ENCODE measurements at places on chromosomes 4 and X. TPM values are rescaled to one million over a fixed set of nuclear protein-coding genes. Genes with fewer than 3 reads are reported as not detected.

Gene CHRNA9
- total RNA-seq, result not detected

Gene ALPK1
- 12.1 TPM for total RNA-seq

Gene CHRDL1
- 154 TPM for total RNA-seq

Gene HAND2
- 138 TPM for total RNA-seq

Gene RBM47
- 18.8 TPM for total RNA-seq

Gene TBX22
- total RNA-seq, result not detected

Gene PDK3
- total RNA-seq, result 66.9 TPM

DNA sequence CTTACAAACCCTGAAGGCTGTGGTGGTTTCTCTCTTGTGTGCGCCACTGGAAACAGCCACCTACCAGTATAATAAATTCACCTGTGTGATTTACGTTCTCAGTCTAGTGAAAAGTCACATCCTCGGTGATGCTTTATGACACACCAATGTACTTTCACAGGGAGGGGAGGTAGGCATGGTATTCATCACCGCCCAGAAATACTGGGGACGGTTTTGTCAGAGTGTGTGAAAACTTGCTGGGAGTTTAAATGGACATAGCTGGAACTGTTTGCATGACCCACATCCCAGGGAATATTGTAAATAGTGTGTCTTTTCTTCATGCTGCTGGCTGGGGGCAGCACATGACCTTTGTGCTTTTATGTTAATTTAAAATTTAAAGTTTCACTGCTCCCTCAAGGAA is 421.8 kb downstream of the MAPK10 start:
- no peak overlapping the region for H3K4me3 ChIP-seq
- H3K27ac ChIP-seq, result no peak overlapping the region
- no peak for ATAC-seq
- no peaks in the 10 kb centered on the region for H3K36me3 ChIP-seq
- no peaks in the 10 kb centered on the region for H3K4me1 ChIP-seq
- no peaks in the 10 kb centered on the region for H3K27me3 ChIP-seq

DNA sequence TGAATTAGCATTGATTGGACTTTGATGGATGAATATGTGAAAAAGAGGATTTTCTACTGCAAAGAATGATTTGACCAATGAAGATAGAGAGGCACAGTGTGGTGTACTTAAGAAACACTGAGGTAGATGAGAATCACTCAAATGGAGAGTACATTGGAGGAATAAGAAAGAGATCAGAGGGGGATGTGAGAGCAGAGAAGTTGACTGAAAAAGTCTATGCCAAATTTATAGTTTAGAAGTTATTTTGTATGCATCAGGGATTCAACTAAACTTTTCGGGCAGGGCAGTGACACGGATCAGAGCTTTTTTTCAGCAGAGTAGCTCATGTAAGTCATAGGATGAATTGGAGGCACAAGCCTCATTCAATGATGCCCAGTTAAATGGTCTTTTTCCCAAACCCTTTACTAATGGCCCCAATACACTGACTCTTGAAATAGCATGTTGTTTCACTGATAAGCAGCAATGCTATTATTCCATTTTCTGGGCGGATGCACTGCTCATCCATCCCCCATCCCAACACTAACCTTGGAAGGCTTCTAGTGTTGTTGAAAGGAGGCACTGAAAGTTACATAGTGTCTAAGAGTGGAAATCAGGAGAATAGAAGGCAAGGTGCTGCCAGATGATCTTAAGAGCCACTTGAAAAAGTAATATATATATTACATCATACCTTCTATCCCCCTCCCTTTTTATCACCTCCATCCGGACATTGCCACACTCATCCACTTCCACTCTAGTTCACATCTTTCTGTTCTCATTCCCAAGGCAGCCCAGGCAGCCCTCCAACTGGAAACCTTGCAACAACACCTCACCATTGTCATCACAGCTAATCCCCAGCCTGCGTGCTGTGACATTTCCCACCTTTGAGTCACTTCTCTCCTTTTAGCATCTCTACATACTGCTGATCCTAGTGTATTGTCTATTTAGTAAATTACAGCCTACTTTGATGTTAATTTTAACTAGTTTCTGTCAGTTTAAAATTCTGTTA is 46.1 kb downstream of the ARHGAP24 start:
- H3K4me3 ChIP-seq, result no peak overlapping the region
- H3K36me3 ChIP-seq, result no peaks in the 10 kb centered on the region
- H3K4me1 ChIP-seq, result no peaks in the 10 kb centered on the region
- no peak for ATAC-seq
- no peak overlapping the region for H3K27ac ChIP-seq
- no peaks in the 10 kb centered on the region for H3K27me3 ChIP-seq

DNA sequence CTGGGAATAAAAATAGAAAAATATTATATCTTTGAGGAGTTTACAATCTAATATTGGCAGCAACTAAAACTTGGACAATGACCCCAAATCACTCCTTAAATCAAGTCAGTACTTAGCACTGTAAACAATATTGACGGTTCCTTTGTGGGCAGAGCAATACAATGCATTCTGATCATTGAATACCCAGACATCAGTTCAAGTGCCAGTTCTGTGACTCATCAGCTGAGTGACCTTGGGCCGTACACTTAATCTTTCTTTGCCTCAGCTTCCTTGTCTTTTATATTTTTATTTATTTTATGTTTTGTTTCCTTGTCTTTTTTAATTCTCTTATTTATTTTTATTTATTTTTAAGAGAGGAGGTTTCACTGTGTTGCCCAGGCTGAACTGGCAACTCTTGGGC is 112.2 kb upstream of the ANXA3 start:
- H3K27ac ChIP-seq, result no peak overlapping the region
- no peak overlapping the region for H3K4me3 ChIP-seq
- ATAC-seq, result no peak
- no peaks in the 10 kb centered on the region for H3K36me3 ChIP-seq

GRCh38 chrX:46327566-46328115 is 217.6 kb downstream of the ZNF674 start:
- H3K4me3 ChIP-seq, result no peak overlapping the region
- no peaks in the 10 kb centered on the region for H3K4me1 ChIP-seq
- no peaks in the 10 kb centered on the region for H3K27me3 ChIP-seq
- no peaks in the 10 kb centered on the region for H3K36me3 ChIP-seq
- no peak for ATAC-seq

GRCh38 chrX:10608099-10608498 is 12.3 kb downstream of the MID1 start:
- no peak overlapping the region for H3K4me3 ChIP-seq
- H3K36me3 ChIP-seq, result no peaks in the 10 kb centered on the region
- no peaks in the 10 kb centered on the region for H3K27me3 ChIP-seq
- H3K4me1 ChIP-seq, result peaks cover 11% of the 10 kb centered on the region
- ATAC-seq, result no peak

- no peak for ATAC-seq
- no peak overlapping the region for H3K4me3 ChIP-seq
- no peaks in the 10 kb centered on the region for H3K27me3 ChIP-seq
- no peak overlapping the region for H3K27ac ChIP-seq
- H3K4me1 ChIP-seq, result no peaks in the 10 kb centered on the region
These were observed 211.4 kb downstream of the FMR1NB start for GRCh38 chrX:148192547-148192946.

- H3K4me3 ChIP-seq, result no peak overlapping the region
- H3K27me3 ChIP-seq, result no peaks in the 10 kb centered on the region
- ATAC-seq, result no peak
- H3K27ac ChIP-seq, result no peak overlapping the region
- H3K36me3 ChIP-seq, result no peaks in the 10 kb centered on the region
- no peaks in the 10 kb centered on the region for H3K4me1 ChIP-seq
These were observed 35.0 kb upstream of the BMPR1B start for GRCh38 chr4:94722748-94723147.

- no peak overlapping the region for H3K4me3 ChIP-seq
- H3K27ac ChIP-seq, result no peak overlapping the region
- no peaks in the 10 kb centered on the region for H3K36me3 ChIP-seq
- no peaks in the 10 kb centered on the region for H3K4me1 ChIP-seq
These were observed 550.5 kb upstream of the DIPK2B start for GRCh38 chrX:45751156-45751555.

Data from gastroesophageal sphincter (tissue), 4 donors.